ENCODE measurements at places on chromosomes 4 and X. TPM values are rescaled to one million over a fixed set of nuclear protein-coding genes. Genes with fewer than 3 reads are reported as not detected.
A peak's percentile ranks its signal among the peaks of the same experiment; 100 is the strongest.

GRCh38 chrX:96721354-96721753 is 36.7 kb downstream of the DIAPH2 start:
- no peak for DNase-seq
- no peaks in the 10 kb centered on the region for H3K27me3 ChIP-seq
- no peak overlapping the region for H3K27ac ChIP-seq
- no peaks in the 10 kb centered on the region for H3K36me3 ChIP-seq

DNA sequence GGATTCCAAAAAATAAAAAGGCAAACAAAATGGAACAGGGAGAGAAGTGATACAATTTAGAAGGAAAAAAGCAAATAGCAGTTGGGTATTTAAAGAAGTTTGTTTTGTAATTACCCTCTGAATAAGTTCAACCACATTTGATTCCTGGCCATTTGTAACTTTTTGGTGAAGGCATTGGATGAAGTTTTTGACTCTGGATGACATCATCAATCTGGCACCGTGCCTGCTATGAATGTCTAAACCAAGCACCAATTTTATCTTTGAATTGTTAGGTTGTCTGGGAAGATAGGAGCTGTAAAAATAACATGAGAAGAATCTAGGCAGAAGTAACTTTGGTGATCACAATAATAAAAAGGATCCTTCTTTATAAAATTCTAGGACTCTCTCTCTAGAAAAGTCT is 29.5 kb downstream of the TMPRSS11A start:
- H3K4me3 ChIP-seq = no peak overlapping the region
- no peaks in the 10 kb centered on the region for H3K27me3 ChIP-seq
- no peaks in the 10 kb centered on the region for H3K36me3 ChIP-seq
- H3K27ac ChIP-seq = no peak overlapping the region
- no peaks in the 10 kb centered on the region for H3K4me1 ChIP-seq
- peak; percentile 4 for DNase-seq

- no peak overlapping the region for H3K4me3 ChIP-seq
- no peaks in the 10 kb centered on the region for H3K36me3 ChIP-seq
- H3K27ac ChIP-seq = no peak overlapping the region
These were observed 253.0 kb downstream of the COX7B2 start for GRCh38 chr4:46656071-46656470.

DNA sequence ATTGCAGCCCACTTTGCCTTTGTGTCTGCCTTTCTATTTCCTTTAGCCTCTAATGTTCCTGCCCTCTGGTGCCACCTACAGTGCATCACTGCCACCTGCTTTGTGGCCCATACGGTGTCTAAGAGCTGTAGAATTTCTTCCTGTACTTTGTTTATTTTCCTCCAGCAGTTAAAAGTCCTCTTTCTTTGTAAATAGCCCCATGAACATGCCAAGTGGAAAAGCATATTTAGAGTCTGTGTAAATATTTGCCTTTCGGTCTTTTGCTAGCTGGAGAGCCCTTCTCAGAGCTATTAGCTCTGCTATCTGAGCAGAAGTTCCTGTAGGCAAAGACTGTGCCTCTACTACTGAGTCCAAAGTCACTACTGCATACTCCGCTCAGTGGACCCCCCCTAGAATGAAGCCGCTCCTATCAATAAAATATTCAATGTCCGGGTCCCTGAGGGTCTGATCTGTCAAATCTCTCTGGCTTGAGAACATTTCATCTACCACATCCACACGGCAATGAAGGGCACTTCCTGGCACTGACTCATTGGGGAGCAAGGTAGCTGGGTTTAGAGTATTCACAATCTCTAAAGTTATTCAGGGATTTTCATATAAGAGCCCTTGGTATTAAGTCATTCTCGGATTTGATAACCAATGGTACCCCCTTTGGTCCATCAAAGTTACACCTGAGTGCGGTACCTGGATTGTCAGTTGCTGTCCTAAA is 36.3 kb downstream of the SULT1E1 start:
- H3K4me1 ChIP-seq = no peaks in the 10 kb centered on the region
- H3K4me3 ChIP-seq = no peak overlapping the region
- H3K27ac ChIP-seq = no peak overlapping the region
- no peaks in the 10 kb centered on the region for H3K36me3 ChIP-seq
- no peaks in the 10 kb centered on the region for H3K27me3 ChIP-seq

- no peak overlapping the region for H3K4me3 ChIP-seq
- no peak overlapping the region for H3K27ac ChIP-seq
- no peaks in the 10 kb centered on the region for H3K27me3 ChIP-seq
- DNase-seq = no peak
These were observed 77.9 kb downstream of the SLC7A11 start for GRCh38 chr4:138164208-138164607.

- H3K27ac ChIP-seq = no peak overlapping the region
- H3K4me1 ChIP-seq = no peaks in the 10 kb centered on the region
- H3K4me3 ChIP-seq = no peak overlapping the region
- no peaks in the 10 kb centered on the region for H3K27me3 ChIP-seq
- no peak for DNase-seq
- H3K36me3 ChIP-seq = no peaks in the 10 kb centered on the region
These were observed 91.8 kb upstream of the PSAPL1 start for GRCh38 chr4:7526491-7526890.

The TEX11 gene
- polyA plus RNA-seq = not detected
